Stomach (tissue), 19 donors: ENCODE measurements at places on chromosomes 1 and 21. TPM values are rescaled to one million over a fixed set of nuclear protein-coding genes. Genes with fewer than 3 reads are reported as not detected.

The ALG6 gene
- 13.1 TPM for polyA plus RNA-seq

DNA sequence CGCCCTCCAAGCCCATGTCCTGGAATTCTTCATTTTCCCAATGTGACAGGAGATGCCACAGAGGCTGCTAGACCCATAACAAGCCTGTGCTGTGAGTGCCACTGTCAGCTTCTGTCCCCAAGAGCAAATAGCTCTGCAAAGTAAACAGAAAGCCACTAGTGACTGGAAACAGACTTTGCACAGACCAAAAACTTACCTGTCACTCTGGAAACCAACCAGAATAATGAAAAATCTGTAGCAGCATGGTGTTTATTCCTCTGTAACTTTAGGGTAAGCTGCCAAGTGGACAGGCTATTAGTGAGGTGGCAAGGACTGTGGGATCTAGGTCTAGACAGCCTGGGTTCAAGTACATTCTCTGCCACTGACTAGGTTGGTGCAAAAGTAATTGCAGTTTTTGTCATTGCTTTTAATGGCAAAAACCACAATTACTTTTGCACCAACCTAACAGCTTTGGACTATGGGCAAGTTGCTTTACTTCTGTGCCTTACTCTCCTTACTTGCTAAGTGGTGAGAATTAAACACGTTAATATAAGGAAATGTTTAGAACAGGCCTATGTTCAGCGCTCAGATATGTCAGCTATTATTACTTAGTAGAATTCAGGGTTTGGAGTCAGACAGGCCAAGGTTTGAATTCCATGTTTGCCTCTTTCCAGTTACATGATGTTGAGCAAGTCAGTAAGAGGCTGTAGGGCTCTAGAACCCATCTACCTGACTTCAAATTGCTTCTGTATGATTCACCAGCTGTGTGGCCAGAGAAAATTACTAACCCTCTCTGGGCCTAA, at the start of gene C8B:
C8B (minus strand) TSS at position 100 of the 782 bp plus-strand sequence; CDS start at position 33, 67 bp downstream.
- no peak within 1 kb of the TSS for H3K27ac ChIP-seq
- no peak within 1 kb of the TSS for H3K4me3 ChIP-seq
- no peak for DNase-seq
- no peaks in the 10 kb centered on the region for H3K36me3 ChIP-seq

GRCh38 chr1:83918688-83919285, 80.1 kb downstream of the TTLL7 start:
- no peaks in the 10 kb centered on the region for H3K4me1 ChIP-seq
- no peak overlapping the region for H3K4me3 ChIP-seq
- no peak for DNase-seq
- no peaks in the 10 kb centered on the region for H3K27me3 ChIP-seq

GRCh38 chr1:172760121-172760520, 101.2 kb downstream of the FASLG start:
- no peaks in the 10 kb centered on the region for H3K27me3 ChIP-seq
- no peak for DNase-seq
- H3K4me1 ChIP-seq = no peaks in the 10 kb centered on the region
- no peak overlapping the region for H3K4me3 ChIP-seq

DNA sequence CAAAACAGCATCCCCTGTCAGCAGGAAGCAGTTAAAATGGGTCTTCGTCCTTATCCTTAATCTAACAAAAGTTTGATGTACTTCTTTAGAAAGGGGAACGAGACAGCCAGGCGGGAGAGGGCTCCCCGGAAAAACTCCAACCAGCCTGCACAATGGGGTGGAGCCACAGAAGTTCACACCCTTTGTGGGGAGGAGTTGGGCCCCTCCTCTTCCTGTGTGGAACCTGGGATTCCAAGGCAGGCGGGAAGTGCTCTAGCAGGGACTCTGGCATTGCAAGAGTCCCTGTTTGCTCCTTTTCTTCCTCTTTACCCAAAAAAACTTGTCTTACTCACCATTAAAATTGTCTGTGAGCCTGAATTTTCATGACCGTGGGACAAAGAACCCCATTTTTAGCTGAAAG, 47.7 kb downstream of the FCRL5 start:
- H3K36me3 ChIP-seq = no peaks in the 10 kb centered on the region
- no peak for DNase-seq
- H3K27me3 ChIP-seq = no peaks in the 10 kb centered on the region
- H3K4me1 ChIP-seq = peaks cover 6% of the 10 kb centered on the region

DNA sequence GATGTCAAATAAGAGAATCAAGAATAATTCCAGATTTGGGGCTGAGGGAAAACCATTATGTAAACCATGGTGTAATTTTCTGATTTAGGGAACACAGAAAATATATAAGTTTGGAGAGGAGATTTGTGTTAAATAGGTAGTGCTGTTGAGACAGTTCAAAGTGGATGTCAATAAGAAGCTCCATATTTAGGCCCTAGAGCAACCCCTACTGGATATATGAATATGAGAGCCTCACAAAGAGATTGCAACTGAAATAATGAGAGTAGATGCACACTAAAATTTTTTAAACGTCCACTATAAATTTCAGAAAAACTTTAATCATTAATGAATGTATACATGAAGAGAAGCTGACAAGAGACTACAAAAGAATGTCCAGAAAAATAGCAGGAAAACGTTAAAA, 1447.8 kb upstream of the PRMT6 start:
- H3K36me3 ChIP-seq = no peaks in the 10 kb centered on the region
- H3K27me3 ChIP-seq = no peaks in the 10 kb centered on the region
- H3K4me1 ChIP-seq = no peaks in the 10 kb centered on the region
- no peak overlapping the region for H3K27ac ChIP-seq
- H3K4me3 ChIP-seq = no peak overlapping the region
